ENCODE measurements at places on chromosomes 1 and 21. TPM values are rescaled to one million over a fixed set of nuclear protein-coding genes. Genes with fewer than 3 reads are reported as not detected.

The CRYAA gene
- not detected for total RNA-seq

The OR2M3 gene
- not detected for total RNA-seq

The CTH gene
- 5.4 TPM for total RNA-seq

The VHLL gene
- 0.30 TPM for total RNA-seq

The WNT4 gene
- total RNA-seq, result not detected

The TPTE gene
- not detected for total RNA-seq

The SHISAL2A gene
- 8.4 TPM for total RNA-seq

The SLC30A10 gene
- total RNA-seq, result not detected

The DIO1 gene
- not detected for total RNA-seq

The DISP3 gene
- 0.34 TPM for total RNA-seq

The NUF2 gene
- 57.3 TPM for total RNA-seq

The FCRL6 gene
- total RNA-seq, result 0.25 TPM

The KIF26B gene
- 0.02 TPM for total RNA-seq

The ZNF697 gene
- 2.7 TPM for total RNA-seq

The PLEKHA6 gene
- total RNA-seq, result 0.23 TPM

The CDC42BPA gene
- total RNA-seq, result 8.8 TPM

The AADACL3 gene
- total RNA-seq, result not detected

The MAP1LC3C gene
- not detected for total RNA-seq

The KCNJ6 gene
- not detected for total RNA-seq

The OR10X1 gene
- not detected for total RNA-seq

The TMEM54 gene
- total RNA-seq, result not detected

The SHE gene
- not detected for total RNA-seq

The GUCA2A gene
- not detected for total RNA-seq

The CAMK2N1 gene
- total RNA-seq, result 0.91 TPM

The TMCO4 gene
- total RNA-seq, result 14.7 TPM

The CD1D gene
- not detected for total RNA-seq

The KCNA3 gene
- 56.0 TPM for total RNA-seq

The C4BPA gene
- total RNA-seq, result not detected

The APCS gene
- not detected for total RNA-seq

The FBXO2 gene
- 0.59 TPM for total RNA-seq

The NBPF10 gene
- total RNA-seq, result 4.5 TPM

The SYT6 gene
- not detected for total RNA-seq

The UBE2Q1 gene
- total RNA-seq, result 117 TPM

The E2F2 gene
- total RNA-seq, result 87.7 TPM

All from T-helper 2 cell treated with Interferon-gamma antibody and Interleukin-4, amounts not matched to agents 100 ng/mL and 5 ng/mL, for 36 hours (primary cell).